ENCODE measurements at places on chromosomes 5 and 9.

GRCh38 chr5:173573126-173573960 is 43.1 kb downstream of the BOD1 start:
- DNase-seq: peak; percentile 19

- DNase-seq: no peak
These were observed 249.0 kb upstream of the ZNF608 start for GRCh38 chr5:124995421-124995820.

GRCh38 chr5:78497573-78498533 is 137.4 kb downstream of the SCAMP1 start:
- DNase-seq: no peak

- no peak for DNase-seq
These were observed 77.6 kb upstream of the ANKRD55 start for GRCh38 chr5:56310711-56311204.

GRCh38 chr5:55232985-55233928 is at the start of gene CCNO:
Gene CCNO (minus strand): TSS chr5:55233608. CDS start chr5:55233523, 85 bp downstream.
- DNase-seq: peak; percentile 76

GRCh38 chr5:54415896-54416601 is 39.5 kb upstream of the HSPB3 start:
- no peak for DNase-seq

- DNase-seq: no peak
These were observed 183.4 kb downstream of the SPOCK1 start for GRCh38 chr5:137315534-137316345.

DNA sequence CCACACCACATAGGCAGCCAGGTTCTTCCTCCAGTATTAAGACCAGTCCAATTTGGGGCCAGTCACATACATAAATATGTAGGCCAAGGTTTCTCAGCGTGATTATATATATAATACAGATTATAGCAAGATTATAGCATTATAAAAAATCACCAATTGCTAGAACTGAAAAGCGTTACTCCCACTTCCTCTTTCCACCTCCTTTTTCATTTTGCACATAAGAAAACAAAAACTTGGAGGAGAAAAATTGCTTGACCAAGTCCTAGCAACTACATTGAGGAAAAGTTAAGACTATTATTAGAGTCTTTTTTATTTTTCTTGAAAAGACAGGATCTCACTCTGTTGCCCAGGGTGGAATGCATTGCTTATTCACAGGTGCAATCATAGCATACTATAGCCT is 262.7 kb upstream of the KCNN2 start:
- no peak for DNase-seq

- no peak for DNase-seq
These were observed 17.5 kb downstream of the LCP2 start for GRCh38 chr5:170280011-170280493.

DNA sequence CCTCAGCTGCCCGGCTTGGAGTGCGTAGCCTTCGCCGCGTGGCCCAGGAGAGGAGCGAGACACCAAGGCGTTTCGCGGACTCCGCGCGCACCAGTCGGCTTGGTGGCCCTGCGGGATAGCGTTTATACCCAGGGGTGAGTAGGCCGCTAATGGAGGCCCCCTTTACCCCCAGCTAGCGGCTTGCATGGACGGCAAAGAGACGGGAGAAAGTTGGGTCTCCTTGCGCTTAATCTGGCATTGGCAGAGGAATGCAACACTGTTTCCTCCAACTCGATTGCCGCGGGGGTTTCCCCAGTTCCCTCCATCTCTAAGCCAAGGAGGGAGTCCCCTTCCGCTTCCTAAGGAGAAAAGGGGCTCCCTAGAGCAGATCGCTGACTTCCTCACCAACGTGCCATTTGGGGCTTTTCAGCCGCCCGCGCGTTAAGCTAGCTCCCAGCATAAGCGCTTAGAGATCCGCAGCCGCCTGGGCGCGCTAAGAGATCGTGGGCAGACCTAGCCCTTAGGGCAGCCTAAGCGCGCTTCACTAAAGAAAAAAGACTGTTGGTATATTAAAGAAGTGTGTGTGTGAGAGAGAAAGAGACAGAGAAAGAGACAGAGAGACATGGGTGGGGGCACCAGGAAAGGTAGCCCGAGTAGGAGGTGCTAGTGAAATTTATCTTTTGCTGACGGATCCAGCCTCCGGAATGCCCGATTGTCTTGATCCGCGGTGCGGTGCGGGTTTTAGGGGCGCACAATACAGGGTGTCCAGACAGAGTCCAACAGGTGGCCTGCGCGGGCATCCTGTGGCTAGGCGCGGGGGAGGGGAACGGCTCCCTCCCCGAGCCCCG is 597.9 kb upstream of the SGCD start:
- peak; percentile 28 for DNase-seq

DNA sequence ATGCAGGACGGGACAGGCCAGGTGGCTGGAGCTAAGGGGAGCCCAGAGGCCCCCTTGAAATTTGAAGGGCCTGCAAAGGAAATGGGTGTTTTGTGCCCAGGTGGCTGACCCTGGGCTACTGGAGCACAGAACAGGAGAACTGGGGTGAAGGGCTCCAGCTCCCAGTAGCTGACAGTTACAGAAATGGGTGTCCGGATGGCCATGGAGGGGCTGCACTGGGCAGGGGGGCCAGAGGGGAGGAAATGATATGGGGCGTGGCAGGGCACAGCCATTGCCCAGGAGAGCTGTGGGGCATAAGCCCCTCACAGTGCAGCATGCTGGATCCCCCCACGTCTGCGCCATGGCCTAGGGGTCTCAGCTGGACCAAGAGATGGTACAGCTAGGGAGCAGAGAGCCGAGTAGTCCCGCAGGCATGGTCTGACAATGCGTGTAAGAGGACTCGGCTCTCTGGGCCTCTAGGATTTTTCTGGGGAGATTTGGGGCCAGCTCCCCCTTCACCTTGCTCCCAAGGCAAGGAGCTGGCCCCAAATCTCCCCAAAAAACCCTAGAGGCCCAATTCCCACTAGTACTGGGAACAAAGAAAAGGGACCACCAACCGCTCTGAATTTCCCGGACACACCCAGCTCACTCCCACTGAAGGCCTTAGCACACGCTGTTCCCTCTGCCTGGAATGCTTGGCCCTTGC is 7.9 kb upstream of the CARD19 start:
- no peak for DNase-seq

- DNase-seq: no peak
These were observed 57.3 kb downstream of the PHF2 start for GRCh38 chr9:93633492-93634221.

GRCh38 chr9:112558476-112558875 is 71.8 kb downstream of the KIAA1958 start:
- no peak for DNase-seq

All from NCI-H1105 treated with DMSO at 0.1 percent for 48 hours (cell line).